ENCODE measurements at places on chromosomes 7 and 10. TPM values are rescaled to one million over a fixed set of nuclear protein-coding genes. Genes with fewer than 3 reads are reported as not detected.
A peak's percentile ranks its signal among the peaks of the same experiment; 100 is the strongest.

DNA sequence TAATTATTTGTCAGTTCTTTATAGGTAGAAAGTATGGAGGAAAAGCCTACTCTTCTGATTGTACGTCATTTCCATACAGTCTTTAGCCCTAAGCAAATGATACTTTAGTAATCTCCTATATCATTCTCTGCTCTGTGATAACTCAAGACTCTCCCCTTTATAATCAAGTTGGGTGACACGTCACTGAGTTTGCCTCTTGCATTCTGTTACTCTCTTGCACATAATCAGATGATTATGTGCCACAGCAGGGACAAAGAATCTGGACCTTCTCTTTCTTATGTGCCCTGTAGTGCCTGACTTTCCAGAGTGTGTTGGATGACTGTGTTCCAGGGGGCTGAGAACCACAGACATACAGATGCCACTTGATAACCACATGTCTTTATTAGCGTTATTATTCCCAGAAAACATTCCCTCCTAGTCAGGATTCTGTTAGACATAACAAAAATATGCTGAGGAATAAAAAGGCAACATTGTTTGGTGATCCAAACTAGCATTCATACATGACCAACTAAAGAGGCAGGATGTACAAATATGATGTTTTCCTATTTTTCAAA lies 116.4 kb upstream of the HGF start:
- no peaks in the 10 kb centered on the region for H3K27me3 ChIP-seq
- no peaks in the 10 kb centered on the region for H3K36me3 ChIP-seq
- no peak overlapping the region for H3K4me3 ChIP-seq
- DNase-seq, result no peak
- H3K4me1 ChIP-seq, result peaks cover 2% of the 10 kb centered on the region

- no peaks in the 10 kb centered on the region for H3K4me1 ChIP-seq
- no peak overlapping the region for H3K4me3 ChIP-seq
- no peaks in the 10 kb centered on the region for H3K27me3 ChIP-seq
- H3K27ac ChIP-seq, result no peak overlapping the region
- no peaks in the 10 kb centered on the region for H3K36me3 ChIP-seq
Measured at GRCh38 chr7:49001610-49002033, 77.3 kb downstream of the CDC14C start.

DNA sequence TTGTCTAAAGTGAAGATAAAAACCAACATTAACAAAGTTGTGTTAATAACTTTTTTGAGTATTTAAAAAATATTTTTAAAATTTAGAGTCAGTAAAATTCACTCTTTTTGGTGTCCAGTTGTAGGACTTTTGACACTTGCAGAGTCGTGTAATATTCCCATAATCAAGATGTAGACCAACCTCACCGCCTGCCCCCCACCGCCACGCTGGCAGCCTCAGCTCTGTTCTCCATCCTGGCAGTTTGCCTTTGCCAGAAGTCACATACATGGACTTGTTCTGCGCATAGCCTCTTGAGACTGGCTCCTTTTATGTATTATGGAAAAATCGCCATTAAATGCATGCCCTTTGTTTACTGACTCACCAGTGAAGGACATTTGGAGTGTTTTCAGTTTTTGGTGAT lies 27.3 kb upstream of the SYCE1 start:
- H3K4me1 ChIP-seq, result no peaks in the 10 kb centered on the region
- H3K27me3 ChIP-seq, result peaks cover 25% of the 10 kb centered on the region
- H3K4me3 ChIP-seq, result no peak overlapping the region
- H3K36me3 ChIP-seq, result no peaks in the 10 kb centered on the region

DNA sequence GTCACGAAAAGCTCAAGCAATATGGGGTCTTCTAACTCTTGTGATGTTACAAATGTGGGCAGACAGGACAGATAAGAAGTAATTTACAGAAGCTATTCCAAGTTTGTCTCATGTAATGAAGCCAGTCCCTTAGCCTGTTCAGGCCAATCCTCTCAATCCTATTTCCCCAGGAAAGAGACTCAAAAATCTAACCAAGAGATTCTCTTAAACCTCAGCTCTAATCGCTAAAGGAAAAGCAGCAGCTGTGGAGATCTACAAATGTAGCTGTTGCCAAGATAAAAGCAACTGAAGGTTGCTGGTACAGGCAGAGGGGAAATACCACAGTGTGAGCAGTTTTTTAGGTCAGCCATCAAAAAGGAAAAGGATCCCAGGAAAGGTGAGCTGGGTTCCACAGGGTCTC lies 39.3 kb downstream of the ANK3 start:
- H3K27me3 ChIP-seq, result no peaks in the 10 kb centered on the region
- DNase-seq, result no peak
- no peak overlapping the region for H3K27ac ChIP-seq
- no peak overlapping the region for H3K4me3 ChIP-seq
- no peaks in the 10 kb centered on the region for H3K36me3 ChIP-seq

DNA sequence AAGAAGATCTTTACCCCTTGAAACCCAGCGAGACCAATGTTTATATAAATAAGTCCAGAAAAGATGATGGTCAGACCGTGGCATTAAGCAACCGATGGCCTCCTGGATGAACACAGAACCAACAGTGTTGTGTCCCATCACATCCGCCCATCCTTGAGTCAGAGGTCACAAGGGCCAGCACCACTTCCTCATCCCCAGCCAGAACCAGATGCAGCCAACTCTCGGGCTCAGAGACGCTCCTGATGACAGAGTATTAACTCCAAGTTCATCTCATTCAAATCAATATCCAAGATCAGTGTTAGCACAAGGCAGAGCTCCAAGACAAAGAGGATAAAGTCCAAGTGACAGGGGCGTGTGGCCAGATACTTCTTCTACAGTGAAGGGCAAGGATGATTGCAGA lies 63.5 kb downstream of the FAM53B start:
- H3K4me3 ChIP-seq, result no peak overlapping the region
- no peak for DNase-seq
- H3K27ac ChIP-seq, result peak overlapping the region; percentile 47

DNA sequence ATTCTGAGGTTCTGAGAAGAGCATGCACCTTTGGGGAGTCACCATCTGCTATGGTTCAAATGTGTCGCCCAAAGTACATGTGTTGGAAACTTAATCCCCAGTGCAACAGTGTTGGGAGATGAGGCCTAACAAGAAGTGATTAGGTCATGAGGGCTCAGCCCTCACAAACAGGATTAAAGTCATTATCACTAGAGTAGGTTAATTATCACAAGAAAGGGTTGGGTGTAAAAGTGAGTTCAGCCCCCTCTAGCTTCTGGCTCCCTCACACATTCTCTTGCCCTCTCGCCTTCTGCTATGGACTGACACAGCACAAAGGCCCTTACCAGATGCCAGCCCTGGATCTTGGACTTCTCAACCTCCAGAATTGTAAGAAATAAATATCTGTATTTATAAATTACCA lies 100.3 kb upstream of the C10orf90 start:
- no peaks in the 10 kb centered on the region for H3K27me3 ChIP-seq
- H3K4me1 ChIP-seq, result no peaks in the 10 kb centered on the region
- no peak overlapping the region for H3K4me3 ChIP-seq
- no peak for DNase-seq
- no peaks in the 10 kb centered on the region for H3K36me3 ChIP-seq

The AGMO gene
- not detected for total RNA-seq

The ACTL6B gene
- not detected for total RNA-seq
